ENCODE measurements at places on chromosomes 16 and 17.

GRCh38 chr16:47726031-47726675 is 265.0 kb downstream of the PHKB start:
- no peak for DNase-seq

DNA sequence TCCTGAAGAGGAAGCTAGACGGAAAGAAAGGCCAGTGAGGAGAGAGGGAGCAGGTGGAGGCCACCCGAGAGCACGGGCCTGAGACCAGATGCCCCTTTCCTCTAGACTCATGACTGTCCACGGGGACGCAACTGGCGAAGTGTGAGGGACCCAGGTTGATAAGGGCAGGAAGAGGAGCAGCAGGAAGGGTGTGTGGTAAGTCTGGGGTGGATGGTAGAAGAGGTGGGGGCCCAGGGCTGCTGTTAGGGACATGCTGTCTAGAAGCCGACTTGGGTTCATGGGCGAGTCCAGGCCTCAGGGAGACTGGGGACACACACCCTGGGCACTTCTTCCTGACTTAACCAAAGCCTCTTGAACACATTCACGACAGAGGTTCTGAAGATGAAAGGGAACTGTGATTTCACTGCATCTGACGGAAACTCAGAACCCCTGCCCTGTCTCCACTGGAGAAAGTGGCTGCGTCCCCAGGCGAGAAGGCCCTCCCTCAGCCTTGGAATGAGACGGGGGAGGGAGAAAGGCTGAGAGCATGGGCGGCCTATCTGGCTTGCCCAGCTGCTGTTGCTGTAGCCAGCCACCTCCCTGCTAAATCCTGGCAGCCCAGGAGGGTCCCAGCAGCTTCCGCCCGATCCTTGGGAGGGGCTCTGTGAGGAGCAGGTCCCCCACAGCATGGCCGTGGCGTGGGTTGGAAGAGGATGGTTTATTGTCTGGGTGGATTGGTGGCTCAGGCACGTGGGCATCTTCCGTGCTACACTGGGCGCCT is 6.0 kb downstream of the HIC1 start:
- no peak for DNase-seq

GRCh38 chr16:27598220-27598619 is 48.3 kb downstream of the KATNIP start:
- no peak for DNase-seq

GRCh38 chr17:58968426-58969061 is 138.1 kb downstream of the TRIM37 start:
- no peak for DNase-seq

DNA sequence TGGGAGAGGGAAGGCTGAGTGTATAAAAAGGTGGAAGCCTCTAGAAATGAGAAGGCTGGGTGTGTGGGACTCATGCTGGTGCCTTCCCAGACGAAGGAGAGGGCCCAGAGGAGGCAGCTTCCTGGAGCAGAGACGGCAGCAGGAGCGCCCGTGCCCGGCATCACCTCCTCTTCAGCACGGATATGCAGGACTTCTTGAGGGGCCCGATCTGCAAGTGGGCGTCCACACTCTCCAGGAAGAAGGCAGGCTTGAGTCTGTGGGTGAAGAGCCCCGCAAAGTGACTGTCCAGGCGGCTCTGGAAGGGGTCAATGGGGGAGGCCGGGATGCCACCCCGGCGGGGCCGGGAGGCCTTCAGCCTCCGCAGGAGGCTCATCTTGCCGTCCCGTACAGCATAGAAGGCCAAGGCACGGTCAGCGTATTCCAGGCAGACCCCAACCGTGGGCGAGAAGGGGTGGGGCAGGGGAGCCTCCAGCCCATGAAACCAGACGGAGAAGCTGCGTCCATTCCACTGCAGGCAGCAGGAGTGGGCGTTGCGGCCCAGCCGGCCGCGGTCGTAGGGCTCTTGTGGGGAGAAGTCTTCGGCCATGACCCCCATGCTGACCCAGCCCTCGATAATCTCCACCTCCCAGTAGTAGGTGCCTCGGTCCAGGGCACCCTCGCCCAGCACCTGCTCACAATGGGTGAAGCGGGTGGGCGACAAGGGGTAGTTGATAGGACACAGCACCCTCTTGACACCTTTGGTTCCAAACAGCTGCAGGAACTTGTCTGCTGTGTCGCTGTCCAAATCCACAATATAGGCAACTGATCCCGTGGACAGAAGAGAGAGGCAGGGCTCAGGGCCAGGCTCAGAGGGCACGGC is 3.8 kb downstream of the TRIM47 start:
- DNase-seq = no peak

DNA sequence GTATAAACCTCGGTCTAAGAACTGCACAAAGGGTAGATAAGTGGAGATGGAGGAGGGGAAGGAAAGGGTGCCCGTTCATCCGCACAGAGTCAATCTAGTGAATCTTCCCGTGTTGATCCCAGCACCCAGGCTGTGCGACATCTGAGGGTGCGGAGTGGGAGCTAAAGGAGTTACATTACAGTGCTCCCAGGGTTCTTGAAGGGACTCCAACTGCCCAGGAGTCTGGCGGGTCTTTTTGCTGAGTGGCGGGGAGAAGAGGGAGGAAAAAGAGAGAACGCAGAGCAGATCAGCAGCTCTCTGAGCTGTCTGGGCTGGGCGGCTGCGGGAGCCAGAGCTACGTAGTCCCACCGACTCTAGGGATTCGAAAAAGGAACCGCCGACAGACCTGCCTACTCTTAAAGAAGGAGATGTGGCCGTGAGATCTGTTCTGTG is 1.6 kb upstream of the CA10 start:
- DNase-seq = no peak

DNA sequence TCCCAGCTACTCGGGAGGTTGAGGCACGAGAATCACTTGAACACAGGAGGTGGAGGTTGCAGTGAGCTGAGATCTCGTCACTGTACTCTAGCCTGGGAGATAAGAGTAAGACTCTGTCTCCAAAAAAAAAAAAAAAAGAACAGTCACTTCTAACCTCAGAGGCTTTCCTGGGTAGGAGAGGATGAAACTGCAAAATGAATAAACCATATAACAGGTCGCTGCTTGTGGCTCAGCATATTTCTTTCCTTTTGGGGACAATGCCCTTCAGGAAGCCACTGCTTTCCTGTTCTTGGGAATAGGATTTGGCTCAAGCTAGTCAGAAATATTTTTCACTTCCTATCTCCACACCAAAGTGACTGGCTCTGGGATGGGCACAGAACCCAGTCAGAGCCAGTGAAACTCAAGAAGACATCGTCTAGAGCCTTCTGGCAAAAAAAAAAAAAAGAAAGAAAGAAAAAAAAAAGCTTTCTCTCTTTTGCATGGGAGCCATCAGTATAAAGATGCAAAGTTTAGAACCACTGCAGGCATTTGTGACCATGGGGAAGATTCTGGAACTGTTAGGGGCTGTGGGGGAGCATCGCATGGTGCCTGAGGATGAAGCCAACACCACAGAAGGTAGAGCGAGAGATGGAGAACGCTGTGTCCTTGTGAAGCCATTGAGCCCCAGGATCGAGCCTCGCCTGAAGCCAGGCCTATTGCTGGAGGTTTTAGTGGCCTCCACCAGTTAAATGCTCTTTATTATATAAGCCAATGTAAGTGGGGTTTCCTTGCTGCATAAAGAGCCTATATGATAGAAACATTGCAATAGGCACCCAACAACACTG is 71.8 kb upstream of the MRTFB start:
- DNase-seq = no peak

GRCh38 chr16:11752856-11753255 is 10.2 kb upstream of the TXNDC11 start:
- DNase-seq = no peak

DNA sequence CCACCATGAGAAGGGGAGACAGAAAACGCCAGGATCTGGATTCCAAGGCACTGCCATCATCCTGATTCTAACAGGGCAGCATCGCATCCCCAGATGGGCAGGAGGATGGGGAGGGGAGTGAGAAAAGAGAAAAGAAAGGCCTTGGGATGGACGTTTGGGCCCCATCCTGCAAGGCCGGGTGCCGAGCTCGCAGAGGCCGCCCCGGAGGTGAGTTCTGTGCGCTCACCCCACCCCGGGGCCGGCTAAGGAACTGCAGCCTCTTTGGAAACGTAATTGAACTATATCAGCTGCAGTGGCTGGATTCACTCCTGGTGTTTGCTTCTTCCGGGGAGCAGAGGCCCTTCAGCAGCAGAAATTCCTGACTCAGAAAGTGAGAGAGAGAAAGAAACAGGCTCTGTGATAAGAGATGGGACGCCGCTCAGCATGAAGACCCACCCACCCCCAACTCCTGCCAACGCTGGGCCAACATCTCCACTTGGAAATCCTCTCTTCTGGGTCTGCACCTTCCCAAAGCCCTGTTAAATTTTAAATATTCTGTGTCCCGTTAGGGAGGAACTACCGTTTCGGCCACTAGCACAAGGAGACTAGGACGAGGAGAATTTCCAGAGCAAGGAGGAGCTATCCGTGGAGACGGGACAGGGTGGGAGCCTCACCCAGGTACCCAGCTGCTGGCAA is 8.5 kb upstream of the SSTR2 start:
- peak; percentile 82 for DNase-seq

DNA sequence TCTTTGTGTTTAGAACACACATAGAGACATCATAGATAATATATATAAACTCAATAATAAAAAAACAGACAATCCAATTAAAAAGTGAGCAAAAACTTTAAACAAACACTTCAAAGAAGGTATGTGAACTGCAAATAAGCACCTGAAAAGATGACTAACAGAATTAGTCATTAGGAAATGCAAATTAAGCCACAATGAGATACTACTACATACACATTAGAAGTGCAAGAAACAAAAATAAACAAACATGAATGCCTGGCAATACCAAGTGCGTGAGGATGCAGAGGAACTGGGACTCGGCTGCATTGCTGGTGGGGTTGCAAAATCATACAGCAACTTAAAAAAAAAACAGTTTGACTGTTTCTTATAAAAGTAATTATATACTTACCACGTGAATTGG is 799.0 kb downstream of the KCNJ2 start:
- peak; percentile 34 for DNase-seq

DNA sequence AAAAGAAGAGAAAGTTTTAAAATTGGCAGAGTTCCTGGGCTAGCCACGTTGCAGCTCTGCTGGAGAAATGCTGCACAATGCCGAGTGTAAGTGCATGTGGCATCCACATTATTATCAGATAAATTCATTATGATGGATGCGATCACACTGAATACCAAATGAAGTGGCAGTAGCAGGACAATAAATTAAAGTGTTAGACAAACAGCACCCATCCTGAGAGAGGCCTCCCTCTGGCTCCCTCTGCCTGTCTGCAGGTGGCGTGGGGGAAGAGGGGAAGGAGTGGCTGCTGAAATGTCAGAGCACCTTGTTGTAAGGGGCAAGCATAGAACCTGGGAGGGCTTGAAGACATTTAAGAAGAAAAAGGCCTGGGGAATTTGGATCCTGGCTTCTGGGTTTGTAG is 324.1 kb downstream of the HAPSTR1 start:
- DNase-seq = no peak

DNA sequence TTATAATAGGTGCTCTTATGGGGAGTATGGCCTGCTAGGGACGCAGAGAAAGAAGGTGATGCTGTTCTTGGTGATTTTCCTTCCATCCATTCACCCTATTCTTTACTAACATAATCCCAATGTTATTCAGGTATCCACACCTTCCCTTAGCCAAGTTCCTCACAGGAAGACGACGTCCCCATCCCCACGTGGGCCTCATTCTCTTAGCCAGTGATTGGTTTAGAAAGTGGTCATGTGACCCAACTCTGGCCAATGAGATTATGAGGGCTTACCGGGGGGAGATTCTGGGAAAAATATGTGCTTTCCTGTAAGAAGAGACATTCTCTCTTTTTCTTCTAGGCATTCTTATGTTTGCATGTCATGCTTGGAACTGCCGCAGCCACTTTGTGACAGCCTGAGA is 474.7 kb downstream of the HAPSTR1 start:
- no peak for DNase-seq

GRCh38 chr17:77558846-77559626 is 399.5 kb upstream of the TNRC6C start:
- DNase-seq = no peak

GRCh38 chr17:57406131-57406980 is 150.0 kb downstream of the MSI2 start:
- no peak for DNase-seq

GRCh38 chr17:43427362-43428043 is 28.7 kb downstream of the ARL4D start:
- no peak for DNase-seq

DNA sequence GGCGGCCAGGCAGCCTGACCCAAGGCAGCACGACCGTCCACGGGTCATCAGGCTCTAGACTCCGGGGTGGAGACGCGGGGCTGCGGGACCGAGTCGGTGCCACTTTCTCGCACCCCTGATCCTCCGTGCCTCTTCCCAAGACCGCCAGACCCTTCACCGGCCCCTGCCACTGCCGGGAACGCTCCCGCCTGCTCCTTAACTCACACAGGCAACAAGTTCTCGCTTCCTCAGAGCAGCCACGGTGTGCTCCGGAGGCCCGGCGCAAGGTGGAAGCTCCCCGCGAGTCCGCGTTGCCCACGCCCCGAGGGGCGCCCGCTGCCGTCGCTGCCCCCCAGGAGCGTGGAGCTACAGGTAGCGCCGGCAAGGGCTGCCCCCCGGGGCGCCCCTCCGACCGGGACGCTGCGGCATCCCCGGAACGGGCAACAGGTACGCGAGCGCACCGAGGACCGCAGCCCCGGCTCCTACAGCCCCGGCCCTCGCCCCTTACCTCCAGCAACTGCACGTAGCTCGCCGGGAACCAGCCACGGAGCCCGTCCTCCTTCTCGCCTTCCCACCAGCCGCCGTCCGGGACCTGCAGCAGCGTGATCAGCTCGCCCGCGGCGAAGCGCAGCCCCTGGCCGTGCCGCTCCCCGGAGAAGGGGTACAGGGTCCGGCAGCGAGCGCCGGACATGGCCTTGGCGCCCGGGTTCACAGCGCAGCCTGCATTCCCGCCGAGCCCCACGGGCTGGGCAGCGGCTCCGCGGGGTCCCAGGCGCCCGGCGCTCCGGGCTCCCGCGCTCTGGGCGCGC is 491 bp downstream of the GAS7 start:
- no peak for DNase-seq

- DNase-seq = no peak
Observed at GRCh38 chr16:56364865-56365264, 60.5 kb downstream of the AMFR start.

- DNase-seq = no peak
Observed at GRCh38 chr17:44831371-44831770, 1.3 kb upstream of the GJC1 start.

GRCh38 chr17:2366747-2367494 is 29.6 kb downstream of the SGSM2 start:
- no peak for DNase-seq

DNA sequence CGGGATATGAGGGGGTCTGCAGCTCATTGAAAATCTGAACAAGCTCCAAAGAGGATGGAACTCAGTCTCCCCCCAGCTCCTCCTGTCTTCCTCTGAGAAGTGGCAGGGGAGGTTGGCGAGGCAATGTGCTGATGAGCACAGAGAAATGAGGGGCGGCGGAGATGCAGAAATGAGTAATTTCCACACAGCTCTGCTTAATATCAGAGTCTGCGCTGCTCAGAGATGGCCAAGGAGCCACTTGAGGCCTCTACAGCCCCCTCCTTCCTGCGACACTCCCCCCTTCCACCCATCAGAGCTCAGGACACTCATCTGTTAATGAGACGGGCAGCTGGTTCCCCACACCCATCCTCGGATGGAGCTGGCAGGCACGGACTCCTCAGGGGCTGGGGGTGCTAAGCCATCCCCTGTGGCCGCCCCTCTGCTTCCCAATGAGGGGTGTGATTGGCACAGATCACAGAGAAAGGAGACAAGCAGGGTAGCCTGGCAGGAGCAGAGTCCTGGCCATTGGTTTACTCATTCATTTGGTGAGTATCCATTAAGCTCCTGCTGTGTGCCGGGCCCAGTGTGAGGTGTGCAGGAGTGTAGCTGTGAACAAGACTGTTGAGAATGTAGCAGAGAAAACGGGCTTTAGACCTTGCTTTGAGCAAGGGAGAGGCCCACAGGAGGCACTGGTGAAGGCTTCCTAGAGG is 12.7 kb upstream of the CRHR1 start:
- no peak for DNase-seq

GRCh38 chr17:17494870-17495535 is 1.2 kb downstream of the RASD1 start:
- DNase-seq = peak; percentile 59
